ENCODE measurements at places on chromosomes 3 and 15. TPM values are rescaled to one million over a fixed set of nuclear protein-coding genes. Genes with fewer than 3 reads are reported as not detected.
A peak's percentile ranks its signal among the peaks of the same experiment; 100 is the strongest.

DNA sequence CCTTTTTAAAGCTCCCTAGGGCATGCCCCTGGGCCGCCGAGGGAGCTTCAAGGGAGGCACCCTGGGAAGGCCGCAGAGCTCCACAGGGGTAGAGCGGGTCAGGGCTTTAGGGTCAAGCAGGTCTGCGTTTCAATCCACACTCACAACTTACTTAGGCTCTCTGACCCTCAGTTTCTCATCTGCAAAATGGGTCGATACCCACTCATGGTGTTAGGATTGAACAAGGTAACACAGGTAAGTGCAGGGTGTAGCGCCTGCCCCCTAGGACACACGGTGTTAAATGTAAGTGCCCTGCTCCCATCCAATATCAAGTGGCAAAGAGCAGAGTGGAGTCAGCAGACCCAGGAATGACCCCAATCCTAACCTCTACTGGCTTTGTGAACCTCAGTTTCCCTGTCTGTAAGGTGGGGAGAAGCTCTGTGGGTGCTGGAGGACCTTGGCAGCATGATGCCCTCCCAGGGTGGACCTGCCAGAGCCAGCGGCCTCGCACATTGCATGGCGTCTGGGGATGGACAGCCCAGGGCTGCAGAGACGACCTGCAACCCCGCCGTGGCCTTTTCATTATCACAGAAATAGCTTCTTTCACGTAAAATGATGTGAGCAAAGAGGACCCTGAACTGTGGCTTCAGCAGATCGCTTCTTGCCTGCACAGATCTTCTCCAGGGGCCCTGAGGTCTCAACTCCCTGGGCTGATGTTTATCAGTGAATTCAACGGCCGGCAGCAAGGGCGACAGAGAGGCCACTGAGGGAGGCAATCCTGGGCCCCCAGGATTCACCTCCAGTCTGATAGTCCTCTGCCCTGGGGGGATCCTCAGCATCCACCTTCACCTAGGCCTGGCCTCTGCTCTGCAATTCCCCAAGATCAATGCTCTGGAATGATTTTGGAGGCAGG, 138.5 kb downstream of the CHSY1 start:
- H3K4me1 ChIP-seq, result peaks cover 10% of the 10 kb centered on the region
- no peak for DNase-seq
- no peak overlapping the region for H3K27ac ChIP-seq

The LAMB2 gene
- total RNA-seq, result not detected

The OXNAD1 gene
- total RNA-seq, result 47.4 TPM

GRCh38 chr3:72782521-72782920, 65.7 kb downstream of the SHQ1 start:
- H3K4me1 ChIP-seq, result no peaks in the 10 kb centered on the region
- no peak for DNase-seq
- peaks cover 17% of the 10 kb centered on the region for H3K36me3 ChIP-seq
- no peak overlapping the region for H3K27ac ChIP-seq
- no peak overlapping the region for H3K4me3 ChIP-seq

DNA sequence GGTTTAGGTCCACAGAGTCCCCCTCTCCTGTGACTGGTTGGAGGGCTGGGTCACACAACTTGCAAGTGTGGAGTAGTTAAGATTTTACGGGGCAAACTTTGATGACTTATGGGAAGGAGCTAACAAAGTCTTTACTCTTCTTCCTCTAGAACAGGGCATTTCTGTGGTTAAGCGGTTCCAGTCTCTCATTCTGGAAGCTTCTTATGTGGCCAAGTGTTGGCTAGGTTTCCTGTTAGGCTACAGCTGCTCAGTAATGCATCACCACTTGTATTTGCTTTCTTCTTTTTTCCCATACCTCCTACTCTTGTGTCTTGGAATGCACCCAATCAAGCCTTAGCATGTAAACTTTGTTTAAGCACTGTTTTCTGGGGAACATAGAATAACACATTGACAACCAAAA, 100.6 kb upstream of the PLAAT1 start:
- no peaks in the 10 kb centered on the region for H3K4me1 ChIP-seq
- H3K27me3 ChIP-seq, result no peaks in the 10 kb centered on the region
- no peak overlapping the region for H3K4me3 ChIP-seq
- H3K36me3 ChIP-seq, result no peaks in the 10 kb centered on the region

The HTR3E gene
- total RNA-seq, result not detected

The PRR20G gene
- total RNA-seq, result not detected

DNA sequence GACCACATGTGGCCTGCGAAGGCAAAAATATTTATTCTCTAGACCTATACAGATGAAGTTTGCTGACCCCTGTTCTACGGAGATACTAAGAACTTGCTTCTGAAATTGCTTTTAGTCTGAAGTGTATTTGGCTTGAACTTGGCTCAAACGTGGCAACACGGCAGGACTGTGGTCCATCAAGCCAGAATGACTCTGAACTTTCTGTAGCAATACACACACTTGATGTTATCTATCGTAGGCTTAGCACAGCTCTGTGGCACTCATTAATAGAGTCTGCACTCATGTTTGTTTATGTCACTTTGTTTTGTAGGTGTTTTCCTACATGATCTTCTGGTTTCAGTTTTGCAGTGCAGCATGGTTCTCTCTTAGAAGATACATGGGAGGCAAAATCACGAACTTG, 298.1 kb downstream of the ADAMTS17 start:
- no peak overlapping the region for H3K4me3 ChIP-seq
- no peaks in the 10 kb centered on the region for H3K27me3 ChIP-seq
- H3K27ac ChIP-seq, result no peak overlapping the region
- H3K36me3 ChIP-seq, result no peaks in the 10 kb centered on the region

The AHSG gene
- not detected for total RNA-seq

- no peaks in the 10 kb centered on the region for H3K4me1 ChIP-seq
- H3K27ac ChIP-seq, result no peak overlapping the region
- no peak for DNase-seq
- H3K27me3 ChIP-seq, result no peaks in the 10 kb centered on the region
- no peaks in the 10 kb centered on the region for H3K36me3 ChIP-seq
These were observed 112.5 kb upstream of the CADPS start for GRCh38 chr3:62987721-62988120.

DNA sequence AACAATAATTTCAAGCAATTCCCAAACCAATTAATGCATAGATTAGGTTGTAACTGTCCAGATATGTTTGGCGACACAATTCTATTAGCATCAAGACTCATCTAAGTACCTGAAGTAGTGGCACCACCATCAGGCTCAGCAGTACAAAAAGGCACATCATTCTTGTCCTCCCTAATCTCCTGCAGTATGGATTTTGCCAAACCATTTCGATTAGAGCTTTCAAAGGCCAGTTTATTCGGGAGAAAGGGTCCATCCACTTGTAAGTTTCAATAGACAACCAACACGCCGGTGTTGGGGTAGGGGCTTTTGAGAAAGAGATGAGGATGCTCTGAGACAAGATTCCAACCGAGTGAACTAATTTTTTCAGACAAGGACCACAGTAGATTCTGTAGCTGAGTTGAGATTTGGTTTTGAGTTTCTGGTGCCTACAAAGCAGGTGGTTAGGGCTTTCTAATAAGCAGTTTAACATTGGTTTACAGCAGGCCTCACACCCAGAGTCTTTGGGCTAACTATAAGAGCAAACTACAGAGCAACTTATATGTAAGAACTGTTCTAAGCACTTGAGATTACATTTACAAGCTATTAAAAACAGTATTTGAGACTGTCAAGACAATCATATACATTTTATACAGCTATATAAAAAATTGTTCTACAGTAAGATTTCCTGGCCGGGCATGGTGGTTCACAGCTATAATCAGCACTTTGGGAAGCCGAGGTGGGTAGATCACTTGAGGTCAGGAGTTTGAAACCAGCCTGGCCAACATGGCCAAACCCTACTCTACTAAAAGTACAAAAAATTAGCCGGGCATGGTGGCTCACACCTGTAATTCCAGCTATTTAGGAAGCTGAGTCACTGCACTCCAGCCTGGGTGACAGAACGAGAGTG, 4.5 kb downstream of the RPL22L1 start:
- H3K4me3 ChIP-seq, result no peak overlapping the region
- DNase-seq, result no peak
- H3K36me3 ChIP-seq, result peaks cover 38% of the 10 kb centered on the region
- H3K4me1 ChIP-seq, result peaks cover 14% of the 10 kb centered on the region

DNA sequence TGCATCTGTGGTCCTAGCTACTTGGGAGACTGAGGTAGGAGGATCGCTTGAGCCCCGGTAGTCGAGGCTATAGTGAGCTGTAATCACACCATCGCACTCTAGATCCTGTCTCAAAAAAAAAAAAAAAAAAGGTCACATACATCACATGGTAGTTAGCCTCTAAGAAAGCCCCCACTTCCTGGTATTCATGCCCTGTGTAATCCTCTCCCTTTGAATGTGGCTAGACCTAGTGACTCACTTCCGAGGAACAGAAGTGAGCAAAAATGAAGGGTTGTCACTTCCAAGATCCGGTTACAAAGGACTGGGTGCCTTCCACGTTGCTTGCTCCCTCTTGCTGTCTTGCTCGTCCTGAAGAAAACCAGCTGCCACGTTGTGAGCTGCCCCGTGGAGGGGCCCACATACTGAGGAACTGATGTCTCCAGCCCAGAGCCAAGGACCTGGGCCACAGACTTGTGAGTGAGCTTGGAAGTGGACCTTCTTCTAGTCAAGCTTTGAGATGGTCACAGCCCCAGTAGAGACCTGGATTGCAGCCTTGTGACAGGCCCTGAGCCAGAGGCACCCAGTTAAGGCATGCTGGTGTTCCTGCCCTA, 12.6 kb upstream of the LCTL start:
- H3K4me3 ChIP-seq, result no peak overlapping the region
- peaks cover 9% of the 10 kb centered on the region for H3K4me1 ChIP-seq
- no peaks in the 10 kb centered on the region for H3K27me3 ChIP-seq
- H3K27ac ChIP-seq, result peak overlapping the region; percentile 16
- DNase-seq, result no peak
- H3K36me3 ChIP-seq, result no peaks in the 10 kb centered on the region

GRCh38 chr3:128339491-128340012, 127.1 kb downstream of the DNAJB8 start:
- H3K36me3 ChIP-seq, result no peaks in the 10 kb centered on the region
- no peak overlapping the region for H3K27ac ChIP-seq
- no peak for DNase-seq
- no peaks in the 10 kb centered on the region for H3K4me1 ChIP-seq
- no peak overlapping the region for H3K4me3 ChIP-seq

DNA sequence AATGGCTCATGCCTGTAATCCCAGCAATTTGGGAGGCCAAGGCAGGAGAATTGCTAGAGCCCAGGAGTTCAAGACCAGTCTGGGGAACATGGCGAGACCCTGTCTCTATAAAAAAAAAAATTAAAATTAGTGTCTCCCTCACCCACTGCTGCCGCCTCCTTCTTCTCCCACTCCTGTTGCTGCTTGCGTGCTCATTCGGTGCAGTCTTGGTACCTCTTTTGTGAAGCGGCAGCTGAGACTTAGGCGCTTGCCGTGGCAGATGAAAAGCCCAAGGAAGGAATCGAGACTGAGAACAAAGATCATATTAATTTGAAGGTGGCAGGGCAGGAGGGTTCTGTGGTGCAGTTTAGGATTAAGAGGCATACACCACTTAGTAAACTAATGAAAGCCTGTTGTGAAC, 20.0 kb downstream of the GLB1 start:
- no peak overlapping the region for H3K4me3 ChIP-seq
- no peak for DNase-seq
- H3K4me1 ChIP-seq, result peaks cover 31% of the 10 kb centered on the region

The ZNF80 gene
- total RNA-seq, result 5.5 TPM
